HCEC 1CT (cell line): ENCODE measurements at places on chromosomes 7 and 10.

DNA sequence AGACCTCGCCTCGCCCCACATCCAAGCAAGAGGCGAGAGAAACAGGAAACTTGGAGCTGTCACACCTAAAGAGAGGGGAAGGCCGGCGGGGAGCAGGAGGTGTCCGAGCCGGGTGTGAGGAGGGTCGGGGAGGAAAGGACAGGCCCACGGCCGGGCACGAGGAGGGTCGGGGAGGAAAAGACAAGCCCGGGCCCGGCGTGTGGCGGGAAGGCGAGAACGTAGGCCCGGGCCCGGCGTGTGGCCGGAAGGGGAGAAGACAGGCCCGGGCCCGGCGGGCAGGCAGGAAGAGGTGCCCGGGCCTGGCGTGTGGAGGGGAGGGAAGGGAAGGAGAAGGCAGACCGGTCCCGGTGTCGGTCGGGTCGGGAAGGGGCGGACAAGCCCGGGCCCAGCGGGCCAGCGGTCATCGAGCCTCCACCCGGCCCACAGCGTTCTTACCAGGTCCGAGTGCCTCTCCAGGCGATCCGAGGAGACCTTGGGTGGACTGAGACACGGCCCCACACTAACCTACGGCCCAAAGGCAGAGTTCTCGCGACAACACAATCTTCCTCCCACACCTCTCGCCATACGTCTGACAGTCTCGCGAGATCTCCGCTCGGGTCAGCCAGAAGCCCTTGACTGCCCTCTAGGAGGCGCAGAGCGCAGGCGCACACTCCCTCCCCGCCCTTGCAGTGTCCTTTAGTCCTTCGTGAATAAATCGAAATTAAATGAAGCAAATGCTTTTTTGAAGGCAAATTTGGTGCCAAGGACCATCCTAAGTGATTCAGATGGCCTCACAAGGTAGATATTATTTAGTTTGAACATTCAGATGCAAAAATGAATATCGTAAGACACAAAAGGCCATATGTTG is at the start of gene NCOA4:
Gene NCOA4, minus strand, starts transcription at position 533 of the 847 bp plus-strand sequence. CDS start 13,943 bp downstream, outside the sequence.
- peak; percentile 98 for DNase-seq

- no peak for DNase-seq
Measured at GRCh38 chr10:34753014-34753757, 61.9 kb downstream of the PARD3 start.

- no peak for DNase-seq
Measured at GRCh38 chr10:61821693-61822092, 79.8 kb upstream of the ARID5B start.

GRCh38 chr7:122688400-122688998 is 10.4 kb downstream of the RNF133 start:
- no peak for DNase-seq

DNA sequence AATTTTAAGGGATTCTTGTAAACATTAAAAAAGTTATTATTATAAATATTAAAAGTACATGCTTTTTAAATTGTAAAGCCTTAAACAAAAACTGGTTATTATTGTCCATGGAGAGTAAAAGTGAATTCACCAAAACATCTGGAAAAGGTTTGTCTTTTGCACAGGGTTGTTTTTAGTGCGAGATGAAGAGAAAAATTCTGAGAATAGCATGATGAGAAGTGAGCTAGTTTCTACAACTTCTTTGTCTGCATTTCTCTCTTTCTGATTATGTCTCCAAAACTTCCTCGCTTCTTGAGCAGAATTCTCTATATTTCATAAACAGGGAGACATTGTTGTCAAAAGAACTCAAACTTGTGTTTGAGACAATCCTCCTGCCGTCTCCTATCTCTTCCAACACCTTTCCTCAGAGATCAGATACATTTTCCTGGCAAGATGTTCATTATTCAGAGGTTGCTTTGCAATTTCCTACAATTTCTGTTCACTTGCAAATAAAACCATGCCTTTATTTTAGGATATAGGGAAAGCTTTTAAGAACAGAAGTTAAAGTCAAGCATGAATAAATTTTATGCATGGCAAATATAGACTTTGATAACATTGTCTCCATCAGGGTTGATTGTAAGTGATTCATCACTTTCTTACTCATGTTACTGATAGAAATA is 372.1 kb upstream of the NPVF start:
- DNase-seq: no peak

- no peak for DNase-seq
Measured at GRCh38 chr10:10438335-10439100, 579.2 kb upstream of the CELF2 start.

DNA sequence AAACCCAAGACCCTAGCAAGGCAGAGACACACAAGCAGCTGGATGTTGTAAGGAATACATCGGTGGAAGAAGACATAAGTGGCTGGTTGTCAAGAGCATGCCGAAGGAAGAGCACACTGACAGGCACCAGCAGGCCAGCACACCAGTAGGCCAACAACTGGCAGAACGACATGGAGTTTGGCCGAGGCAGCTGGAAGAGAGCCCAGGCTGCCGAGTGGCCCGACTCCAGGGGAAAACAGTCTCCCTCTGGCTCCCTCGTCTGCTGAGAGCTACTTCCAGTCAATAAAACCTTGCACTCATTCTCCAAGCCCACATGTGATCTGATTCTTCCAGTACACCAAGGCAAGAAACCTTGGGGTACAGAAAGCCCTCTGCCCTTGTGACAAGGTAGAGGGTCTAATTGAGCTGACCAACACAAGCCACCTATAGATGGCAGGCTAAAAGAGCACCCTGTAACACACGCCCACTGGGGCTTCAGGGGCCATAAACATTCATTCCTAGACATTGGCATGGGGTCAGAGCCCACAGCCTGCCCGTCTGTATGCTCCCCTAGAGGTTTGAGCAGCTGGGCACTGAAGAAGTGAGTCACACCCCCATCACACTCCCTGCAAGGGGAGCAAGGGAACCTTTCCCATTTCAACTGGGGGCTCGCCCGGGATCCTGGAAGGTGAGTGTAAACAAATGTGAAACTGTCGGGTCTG is 14.7 kb upstream of the TNS3 start:
- DNase-seq: no peak

GRCh38 chr10:55024713-55025112 is 223.7 kb upstream of the PCDH15 start:
- no peak for DNase-seq

DNA sequence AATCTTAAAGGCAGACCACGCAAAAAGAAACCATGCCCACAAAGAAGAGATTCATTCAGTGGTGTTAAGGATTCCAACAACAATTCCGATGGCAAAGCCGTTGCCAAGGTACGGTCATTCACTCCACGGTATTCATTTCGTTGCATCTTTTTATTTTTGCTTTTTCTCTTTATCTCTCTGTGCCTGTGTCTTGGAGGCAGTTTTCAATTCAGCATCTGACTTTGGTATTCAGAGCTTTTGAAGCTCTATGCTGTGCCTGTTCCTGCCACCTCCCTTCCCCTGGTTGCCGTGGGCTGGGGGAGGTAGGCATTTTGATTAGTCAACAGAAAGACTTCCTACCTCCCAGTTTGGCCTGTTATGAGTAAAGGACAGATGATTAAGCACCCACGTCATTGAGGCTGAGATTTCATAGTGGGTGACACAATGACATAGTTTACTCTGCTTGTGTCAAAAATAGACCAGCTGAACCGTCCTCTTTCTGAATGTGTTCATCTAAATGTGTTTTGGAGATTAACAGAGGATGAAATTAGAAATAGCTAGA is 149.5 kb downstream of the ARID5B start:
- DNase-seq: peak; percentile 92

- DNase-seq: no peak
Measured at GRCh38 chr7:133859871-133860450, 267.2 kb upstream of the LRGUK start.

GRCh38 chr10:54525816-54526215 is 275.2 kb downstream of the PCDH15 start:
- DNase-seq: no peak

DNA sequence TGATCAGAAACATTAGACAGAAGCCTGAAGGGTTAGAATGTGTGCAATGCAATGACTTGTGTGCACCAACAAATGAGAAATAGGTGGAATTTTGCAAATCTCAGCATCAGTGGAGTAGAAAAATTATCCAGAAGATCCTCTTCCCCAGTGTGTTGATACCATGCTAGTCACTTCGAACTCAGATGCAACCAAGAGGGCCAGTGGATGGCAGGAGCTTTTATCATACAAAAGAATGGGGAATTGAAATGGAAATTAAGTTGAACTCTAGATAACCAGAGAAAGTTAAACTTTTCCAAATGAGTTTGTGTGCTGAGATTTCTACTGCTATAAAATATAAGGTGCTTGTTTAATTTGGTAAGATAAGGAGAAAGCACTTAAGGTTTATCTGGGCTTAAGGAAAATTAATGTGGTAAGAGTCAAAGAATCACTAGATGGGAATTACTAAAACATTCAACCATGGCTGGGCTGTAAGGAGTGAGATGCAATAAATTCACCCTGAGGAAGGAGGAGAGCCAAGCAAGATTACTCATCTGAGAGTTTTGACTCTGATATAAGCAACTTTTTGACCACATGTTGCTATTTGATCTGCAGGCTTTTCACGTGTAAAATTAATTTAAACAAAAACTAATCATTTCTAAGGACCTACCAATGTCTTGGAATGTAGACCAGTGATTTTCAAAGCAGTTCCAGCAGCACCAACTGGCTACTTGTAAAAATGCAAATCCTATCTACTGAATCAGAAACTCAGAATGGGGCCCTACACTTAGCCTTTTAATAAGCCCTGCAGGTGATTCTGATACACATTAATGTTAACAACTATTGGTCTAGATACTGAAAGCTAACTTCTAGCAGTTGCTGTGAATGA is 113.2 kb downstream of the CDC14C start:
- no peak for DNase-seq

GRCh38 chr7:27939893-27940292 is 199.9 kb downstream of the TAX1BP1 start:
- no peak for DNase-seq
